ENCODE measurements at places on chromosomes 11 and 22. TPM values are rescaled to one million over a fixed set of nuclear protein-coding genes. Genes with fewer than 3 reads are reported as not detected.

DNA sequence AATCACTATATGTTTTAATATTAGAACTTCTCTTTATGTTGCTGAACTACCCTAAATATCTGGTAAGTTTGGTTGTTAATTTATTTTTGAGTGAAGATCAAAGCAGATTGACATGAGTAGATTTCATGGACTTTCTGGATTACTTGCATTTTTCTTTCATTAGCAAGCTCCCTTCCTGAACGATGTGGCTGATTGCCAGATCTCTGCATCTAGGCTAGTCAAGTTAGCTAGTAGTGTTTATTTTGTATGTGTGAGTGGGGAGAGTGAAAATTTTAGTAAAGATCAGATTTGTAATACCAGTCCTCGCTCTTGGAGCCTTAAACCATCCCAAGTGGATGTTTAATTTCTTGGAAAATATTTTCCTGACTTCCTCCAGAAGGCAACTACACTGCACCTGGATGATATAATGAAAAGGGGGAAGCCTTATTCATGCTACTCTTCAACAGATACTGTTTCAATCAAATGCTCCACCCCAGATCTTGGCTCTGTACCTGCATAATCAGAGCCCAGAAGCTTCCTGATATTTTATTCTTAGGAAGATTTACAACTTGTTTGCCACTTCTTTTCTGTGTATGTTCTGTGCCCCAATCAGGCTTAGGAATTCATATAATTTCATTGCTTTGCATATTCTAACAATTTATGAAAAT, 143.2 kb upstream of the GRIA4 start:
- no peak for DNase-seq

- DNase-seq, result no peak
Observed at GRCh38 chr11:86919557-86920210, 35.5 kb downstream of the FZD4 start.

- no peak for DNase-seq
Observed at GRCh38 chr11:73715541-73715940, 45.3 kb downstream of the RAB6A start.

DNA sequence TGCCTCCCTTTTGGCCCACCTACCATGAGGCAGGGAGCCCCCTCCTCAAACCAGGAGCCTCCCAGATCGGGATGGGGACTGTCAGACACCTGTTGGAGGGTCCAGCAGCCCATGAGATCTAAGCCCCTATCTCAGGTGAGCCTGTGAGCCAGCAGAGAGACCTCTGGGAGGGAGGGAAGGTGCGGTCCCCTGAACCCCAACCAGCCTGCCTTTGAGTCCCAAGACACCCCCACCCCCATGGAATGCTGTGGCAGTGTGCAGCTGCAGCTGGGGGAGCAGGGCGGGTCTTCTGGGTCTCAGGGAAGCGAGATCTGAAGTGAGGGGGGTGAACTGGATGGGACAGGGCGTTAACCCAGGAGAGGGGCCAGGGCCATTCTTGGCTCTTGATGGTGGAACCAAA, 1.4 kb upstream of the CDKN1C start:
- no peak for DNase-seq

DNA sequence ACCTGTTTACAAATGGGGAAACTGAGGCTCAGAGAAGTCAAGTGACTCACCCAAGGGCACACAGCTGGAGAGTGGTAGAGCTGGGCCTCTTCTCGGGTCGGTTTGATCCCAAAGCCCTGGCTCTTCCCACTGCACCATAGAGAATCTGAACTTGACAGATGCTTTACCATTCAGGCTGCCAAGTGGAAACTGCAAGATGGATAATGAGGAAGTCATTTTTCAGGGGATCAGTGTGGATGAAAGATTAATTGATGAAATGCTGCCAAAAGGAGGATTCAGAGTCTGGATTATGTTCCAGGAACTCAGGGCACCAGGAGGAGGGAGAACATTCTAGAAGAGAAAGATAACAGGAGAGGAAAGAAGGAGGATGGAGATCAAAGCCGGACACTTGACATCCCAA, 185.9 kb upstream of the ZBED5 start:
- no peak for DNase-seq

Gene LTO1
- polyA plus RNA-seq, result 23.3 TPM
